NCI-H774 (cell line): ENCODE measurements at places on chromosomes 6 and 20.

DNA sequence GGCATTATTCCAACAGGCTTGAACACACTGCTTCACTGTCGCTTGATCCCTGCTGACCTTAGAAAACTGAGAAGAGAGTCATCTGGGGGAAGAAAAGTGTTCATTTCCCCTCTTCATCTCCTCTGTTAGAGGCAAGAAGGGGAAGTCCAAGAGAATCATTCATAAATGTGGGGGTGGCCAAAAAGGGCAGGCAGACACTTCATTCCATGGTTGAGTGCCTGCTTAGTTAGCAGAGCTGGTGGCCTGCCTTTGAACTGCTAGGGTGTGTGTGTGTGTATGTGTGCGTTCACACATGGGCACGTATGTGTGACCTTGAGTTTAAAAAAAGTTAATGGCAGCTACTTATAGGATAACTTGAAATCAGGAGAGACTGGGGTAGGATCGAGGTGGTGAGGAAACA, 39.4 kb upstream of the RFPL4B start:
- DNase-seq = no peak

DNA sequence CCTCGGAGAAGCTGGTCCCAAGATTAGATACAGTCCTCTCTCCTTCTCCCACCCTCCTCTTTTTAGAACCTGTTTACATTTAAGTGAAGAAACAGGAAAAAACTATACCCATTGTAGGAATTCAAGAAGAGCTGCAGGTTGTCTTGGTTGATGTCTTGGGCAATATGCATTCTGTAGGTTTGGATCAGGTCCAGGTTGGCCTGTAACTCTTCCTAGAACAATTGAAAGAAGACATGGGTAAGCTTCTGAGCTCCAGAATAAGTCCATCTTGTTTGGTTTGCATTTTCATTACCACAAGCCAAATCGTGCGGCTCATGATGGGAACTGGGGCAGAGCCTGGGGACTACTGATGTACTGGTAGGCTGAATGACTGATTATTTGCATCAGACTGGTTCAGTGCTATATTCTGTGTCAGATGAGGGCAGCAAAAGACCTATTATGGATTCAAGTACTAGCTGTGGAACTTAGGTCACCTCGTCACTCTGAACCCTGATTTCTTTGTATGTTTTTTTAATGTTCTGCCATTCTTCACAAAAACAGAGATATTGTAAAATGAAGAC, 20.3 kb upstream of the SLA2 start:
- DNase-seq = no peak

DNA sequence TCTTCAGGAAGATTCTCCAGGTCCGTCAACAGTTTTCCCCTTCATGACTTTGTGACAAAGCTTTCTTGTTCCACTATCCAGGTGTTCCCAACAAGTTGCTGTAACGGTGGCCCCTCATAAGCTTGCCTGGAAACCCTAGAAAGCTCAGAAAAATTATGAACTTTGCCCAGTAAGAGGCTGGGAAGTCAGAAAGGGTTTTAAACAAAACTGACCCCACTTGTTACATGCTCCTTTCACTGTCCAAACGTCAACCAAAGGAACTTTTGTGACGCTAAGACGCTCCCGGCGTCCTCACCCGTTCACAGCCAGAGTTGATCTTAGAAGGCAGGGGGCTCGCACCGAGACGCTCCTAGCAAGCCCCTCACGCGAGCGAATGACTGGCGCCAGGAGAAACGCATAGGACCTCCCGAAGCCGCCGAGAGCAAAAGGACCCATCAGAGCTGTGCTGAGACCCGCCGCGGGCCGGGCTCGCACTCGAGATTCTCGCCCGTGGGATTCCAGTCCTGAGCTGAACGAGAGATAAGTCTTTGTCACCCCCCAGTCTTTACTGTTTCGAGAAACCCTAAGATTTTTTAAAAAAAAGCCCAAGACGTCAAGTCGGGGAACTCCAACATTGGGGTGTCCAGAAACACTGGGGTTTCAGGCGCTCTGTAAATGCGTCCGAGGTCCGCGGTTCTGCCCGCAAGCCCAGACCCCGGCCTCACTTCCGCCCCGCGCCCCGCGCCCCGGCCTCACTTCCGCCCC, 544 bp upstream of the ACAT2 start:
- DNase-seq = no peak

- DNase-seq = no peak
Observed at GRCh38 chr6:13275435-13275989, 52.8 kb downstream of the TBC1D7 start.

DNA sequence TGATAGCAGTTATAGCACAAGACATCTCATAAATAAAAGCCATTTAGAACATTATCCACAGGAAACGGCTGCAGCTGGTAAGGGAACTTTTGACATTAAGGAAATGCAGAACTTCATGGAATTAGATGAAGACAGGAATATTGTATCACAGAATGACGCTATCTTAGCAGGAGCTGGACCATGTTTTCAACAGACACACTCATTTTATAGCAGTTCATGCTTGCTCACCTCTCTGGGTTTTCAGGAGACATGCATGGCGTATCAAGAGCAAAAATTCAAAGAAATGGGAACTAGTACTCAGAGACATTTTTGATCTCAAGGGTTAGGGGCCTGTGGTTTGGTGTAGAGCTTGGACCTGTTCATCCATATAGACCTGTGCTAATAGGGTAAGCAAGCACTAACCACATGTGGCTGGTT, 125.0 kb downstream of the FYN start:
- no peak for DNase-seq

- DNase-seq = peak; percentile 88
Observed at GRCh38 chr6:164897523-164898235, 411.7 kb downstream of the C6orf118 start.

DNA sequence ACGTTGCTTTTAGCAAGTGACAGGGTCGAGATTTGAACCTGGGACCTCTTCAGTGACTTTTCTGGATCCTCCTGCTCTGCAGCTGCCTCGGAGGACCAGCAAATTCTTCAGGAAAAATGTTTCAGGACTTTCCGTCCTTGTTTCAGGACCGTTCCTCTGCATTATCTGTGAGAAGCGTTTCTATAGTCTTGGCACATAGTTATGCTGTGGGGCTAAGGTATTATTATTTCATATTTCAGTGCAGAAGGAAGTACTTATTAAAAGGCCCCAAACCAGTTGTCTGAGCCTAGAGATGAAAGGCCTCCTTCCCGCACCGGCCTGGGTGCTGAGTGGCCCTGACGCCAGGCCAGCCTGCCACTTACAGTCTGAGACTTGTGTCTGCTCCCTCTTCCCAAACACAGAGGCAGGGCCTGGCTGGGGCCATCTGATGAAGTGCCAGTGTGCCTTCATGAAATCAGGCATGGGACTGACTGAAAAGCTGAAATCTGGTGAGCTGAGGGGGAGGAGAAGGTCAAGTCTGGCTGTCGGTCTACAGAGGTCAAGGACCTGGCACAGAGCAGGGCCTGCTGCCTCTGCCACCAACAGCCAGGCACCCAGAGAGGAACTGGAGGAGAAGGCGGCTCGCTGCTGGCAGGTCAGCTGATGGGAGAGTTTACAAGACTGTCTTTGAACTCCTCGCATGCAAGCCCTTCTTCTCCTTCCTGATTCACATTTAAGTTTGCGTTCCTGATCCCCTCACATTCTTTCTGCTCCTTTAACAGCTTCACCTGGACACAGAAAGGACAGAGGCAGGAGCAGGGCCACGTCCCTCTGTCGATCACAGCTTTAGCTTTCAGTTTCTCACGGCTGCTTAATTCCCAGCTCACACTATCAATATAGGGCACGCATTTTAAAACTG, 8.9 kb upstream of the QKI start:
- peak; percentile 13 for DNase-seq

GRCh38 chr20:1083431-1084080, 34.8 kb upstream of the PSMF1 start:
- DNase-seq = no peak

GRCh38 chr20:62696989-62697388, 11.6 kb upstream of the NTSR1 start:
- no peak for DNase-seq

GRCh38 chr6:50608421-50608820, 104.9 kb upstream of the TFAP2D start:
- DNase-seq = peak; percentile 0
